ENCODE measurements at places on chromosomes 11 and 22.

- DNase-seq: no peak
Observed at GRCh38 chr11:15668718-15669117, 554.0 kb downstream of the INSC start.

DNA sequence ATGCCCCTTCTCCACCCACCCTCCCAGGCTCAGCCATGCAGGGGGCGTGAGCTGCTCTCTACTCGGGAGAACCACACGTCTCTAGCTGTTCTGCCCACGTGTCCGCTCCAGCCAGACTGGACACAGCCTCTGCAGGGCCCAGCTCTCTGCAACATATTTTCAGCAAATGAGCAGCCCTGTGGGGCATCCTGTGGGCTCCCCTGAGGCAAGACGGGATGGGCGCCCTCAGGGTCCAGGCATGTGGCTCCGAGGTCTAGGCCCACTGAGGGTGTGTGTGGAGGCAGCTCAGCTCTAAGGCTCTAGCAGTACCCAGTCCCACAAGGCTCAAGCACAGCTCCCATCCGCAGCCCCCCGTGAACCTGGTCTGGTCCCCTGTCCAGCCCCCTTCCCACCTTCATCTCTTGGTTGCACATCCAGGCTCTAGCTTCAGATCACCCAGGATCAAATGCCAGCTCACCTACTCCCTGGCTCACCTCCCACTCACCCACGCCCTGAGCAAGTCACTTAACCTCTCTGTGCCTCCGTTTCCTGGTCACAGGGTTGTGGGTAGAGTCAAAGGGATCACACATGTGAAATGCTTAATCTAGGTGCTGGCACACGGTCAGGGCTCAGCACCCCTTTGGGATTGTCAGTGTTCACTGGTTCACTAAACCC, 57.8 kb upstream of the TCF20 start:
- DNase-seq: no peak

DNA sequence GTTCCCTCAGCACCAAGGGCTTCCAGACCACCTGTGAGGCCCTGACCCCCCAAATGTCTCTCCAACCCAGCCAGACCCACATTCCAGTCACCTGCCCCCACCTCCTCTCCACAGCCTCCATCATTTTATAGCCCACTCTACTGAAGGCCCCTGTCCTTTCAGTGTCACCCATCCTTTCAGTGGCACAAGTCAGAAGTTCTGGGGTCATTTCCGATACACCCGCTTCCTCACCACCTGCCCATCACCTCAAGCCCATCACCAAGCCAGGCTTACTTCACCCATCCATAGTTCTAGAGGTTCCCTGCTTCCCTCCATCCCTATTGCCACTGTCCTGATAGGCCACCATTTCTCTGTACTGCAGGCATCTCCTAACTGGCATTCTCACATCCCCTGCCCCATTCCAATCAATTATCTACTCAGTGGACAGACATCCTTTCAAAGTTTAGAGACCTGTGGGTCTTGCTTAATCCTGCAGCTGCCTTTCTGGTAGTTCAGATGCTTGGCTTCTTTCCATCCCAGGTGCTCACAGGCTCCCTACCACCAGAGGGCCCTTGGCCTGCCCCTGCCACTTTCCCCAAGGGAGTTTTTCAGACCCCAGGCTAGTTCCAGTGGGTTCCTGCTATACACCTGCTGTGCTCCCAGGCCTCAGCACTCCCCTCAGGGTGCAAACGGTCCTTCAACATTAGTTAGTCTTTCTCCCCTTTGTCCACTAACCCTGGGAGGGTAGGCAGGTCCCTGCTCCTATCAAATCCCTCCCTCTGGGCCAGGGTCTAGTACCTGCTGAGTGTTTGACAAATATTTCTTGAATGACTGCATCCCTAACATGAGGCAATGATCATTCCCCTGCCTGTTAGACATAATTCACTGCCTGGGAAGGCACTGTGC, 7.6 kb downstream of the KCNQ1OT1 start:
- no peak for DNase-seq

DNA sequence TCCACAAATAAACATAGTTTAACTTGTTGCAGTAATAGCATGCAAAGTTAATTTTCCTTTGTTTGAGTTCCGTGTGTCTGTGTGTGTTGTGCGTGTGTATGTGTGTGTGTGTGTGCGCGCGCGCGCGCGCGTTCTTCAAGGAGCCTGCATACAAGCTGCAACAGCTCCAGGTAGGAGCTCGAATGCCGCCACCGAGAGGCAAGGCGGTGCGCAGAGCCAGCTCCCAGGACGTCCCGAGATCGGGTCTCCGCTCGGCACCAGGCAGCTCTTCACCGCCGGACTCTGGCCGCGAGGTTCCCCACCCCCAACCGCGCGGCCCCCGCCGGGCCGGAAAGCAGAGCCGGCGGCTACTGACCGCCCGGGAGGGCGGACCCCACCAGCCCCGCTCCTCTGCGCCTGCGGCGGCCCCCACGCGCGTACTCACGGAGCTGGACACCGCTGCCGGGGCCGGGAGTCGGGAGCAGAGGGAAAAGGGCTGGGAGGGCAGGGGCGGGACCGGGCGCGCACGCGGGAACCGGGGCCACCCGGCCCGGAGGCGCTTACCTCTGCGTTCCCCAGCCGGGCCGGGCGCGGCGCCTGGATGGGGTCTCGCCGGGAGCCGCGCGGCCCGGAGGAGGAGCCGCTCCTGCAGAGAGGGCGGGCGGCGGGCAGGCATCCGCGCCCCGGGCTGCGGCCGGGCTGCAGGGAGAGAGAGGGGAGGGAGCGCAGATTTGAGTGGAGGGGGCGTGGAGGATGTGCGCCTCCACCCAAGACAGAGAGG, 40.4 kb upstream of the AKIP1 start:
- no peak for DNase-seq

- DNase-seq: no peak
Observed at GRCh38 chr11:70353329-70353728, 45.0 kb upstream of the CTTN start.

- no peak for DNase-seq
Observed at GRCh38 chr11:117633186-117633754, 163.7 kb downstream of the DSCAML1 start.

GRCh38 chr11:92797874-92798273, 171.6 kb upstream of the MTNR1B start:
- no peak for DNase-seq

DNA sequence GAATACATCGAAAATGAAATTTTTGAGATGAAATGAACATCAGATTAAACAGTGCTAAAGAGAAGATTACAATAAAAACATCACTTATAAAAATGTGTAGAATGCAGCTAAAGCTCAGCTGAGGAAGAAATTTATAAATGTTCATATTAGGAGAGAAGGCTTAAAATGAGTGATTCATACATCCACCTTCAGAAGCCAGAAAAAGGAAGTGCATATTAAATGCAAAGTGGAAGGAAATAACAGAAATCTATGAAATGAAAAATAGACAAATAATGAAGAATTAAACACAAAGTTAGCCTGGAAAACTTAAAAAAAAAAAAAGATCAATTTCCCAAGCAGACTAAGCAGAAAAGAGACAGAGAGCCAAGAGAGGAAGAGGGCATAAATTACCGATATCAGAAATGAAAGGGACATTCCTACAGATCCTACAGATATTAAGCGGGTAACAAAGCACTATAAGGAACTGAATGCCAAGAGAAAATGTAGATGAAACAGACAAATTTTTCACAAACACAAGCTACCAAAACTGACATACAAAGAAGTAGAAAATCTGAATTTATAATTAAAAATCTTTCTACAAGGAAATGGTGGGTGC, 7.2 kb upstream of the MOB2 start:
- DNase-seq: no peak

- no peak for DNase-seq
Observed at GRCh38 chr22:19477321-19478044, 1.5 kb downstream of the UFD1 start.

DNA sequence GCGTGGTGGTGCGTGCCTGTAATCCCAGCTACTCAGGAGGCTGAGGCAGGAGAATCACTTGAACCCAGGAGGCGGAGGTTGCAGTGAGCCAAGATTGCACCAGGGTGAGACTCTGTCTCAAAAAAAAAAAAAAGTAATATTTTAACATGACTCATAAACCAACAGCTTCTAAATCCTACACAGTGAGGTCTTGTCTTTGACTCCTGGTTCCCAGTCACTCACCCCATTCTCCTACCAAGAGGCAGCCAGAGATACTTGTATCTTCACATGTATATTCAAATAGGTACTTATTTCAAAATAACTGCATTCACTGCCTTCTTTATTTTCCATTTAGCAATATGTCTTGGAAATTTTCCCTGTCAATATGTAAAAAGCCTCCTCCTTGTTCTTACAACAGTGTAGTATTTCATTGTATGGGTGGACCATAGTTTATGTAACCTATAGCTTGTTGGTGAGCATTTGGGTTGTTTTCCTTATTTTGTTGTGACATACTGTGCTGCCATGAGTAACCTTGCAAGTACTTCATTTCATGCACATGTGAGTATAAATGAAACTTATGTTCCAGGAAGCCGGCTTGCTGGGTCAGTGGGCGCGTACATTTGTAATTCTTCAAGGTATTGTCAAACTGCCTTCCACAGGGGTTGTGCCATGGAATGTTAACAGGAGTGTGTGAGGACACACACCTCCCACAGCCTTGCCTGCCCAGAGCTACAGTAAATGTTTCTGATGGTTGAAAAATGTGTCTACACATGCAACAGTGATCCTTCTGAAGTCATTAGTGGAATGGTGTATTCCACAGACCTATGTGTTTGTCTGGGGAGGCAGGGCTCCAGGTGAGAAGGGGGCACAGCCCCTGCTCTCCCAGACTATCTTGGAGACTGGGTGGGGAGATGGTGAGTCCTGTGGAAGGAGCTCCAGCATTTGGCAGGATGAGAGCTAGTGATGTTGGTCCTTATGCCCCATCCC, 47.9 kb downstream of the OSBP2 start:
- no peak for DNase-seq

GRCh38 chr11:98965358-98965757, 55.4 kb upstream of the CNTN5 start:
- no peak for DNase-seq

- DNase-seq: no peak
Observed at GRCh38 chr11:36116161-36116560, 172.3 kb downstream of the LDLRAD3 start.

- DNase-seq: no peak
Observed at GRCh38 chr11:8068605-8069221, 12.3 kb upstream of the TUB start.

DNA sequence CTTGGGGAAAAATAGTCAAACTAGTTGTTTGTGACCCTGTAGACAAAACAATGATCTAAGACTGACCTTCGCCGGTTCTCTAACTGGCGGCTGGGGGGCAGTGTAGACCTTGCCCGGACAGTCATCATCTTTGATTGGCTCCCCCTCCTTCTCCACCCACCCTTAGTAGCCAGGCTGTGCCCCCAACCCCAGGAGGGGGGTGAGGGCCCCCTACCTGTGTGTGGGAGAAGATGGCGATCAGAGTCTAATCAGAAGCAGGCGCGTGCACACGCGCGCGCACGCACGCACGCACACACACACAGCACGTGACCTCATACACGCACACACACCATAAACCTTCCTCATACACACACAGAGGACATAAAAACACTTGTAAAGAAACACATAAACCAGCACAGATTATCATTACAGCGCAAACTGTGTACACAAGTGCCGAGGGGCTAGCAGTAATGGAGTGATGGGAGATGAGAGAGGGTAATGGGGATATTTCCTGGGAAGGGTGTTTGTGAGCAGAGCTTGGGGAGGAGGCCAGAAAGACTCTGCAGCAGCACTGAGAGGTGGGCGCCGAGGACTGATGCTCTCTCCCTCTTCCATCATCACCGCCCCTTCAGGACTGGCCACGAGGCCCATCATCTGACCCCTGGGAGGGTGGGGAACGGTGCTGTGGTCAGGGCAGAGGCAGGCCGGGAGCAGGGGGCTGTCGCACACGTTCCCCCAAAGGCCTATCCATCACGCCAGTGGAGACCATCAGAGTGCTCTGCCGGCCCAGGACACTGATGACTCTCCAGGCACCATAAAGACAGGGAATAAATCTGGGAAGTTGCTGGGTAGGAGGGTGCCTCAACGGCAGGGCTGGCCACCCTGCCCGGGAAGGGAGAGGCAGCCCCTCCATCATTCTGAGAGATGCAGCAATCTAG, 12.2 kb downstream of the NECTIN1 start:
- no peak for DNase-seq

- no peak for DNase-seq
Observed at GRCh38 chr11:17206463-17206862, 1.3 kb downstream of the PIK3C2A start.

- no peak for DNase-seq
Observed at GRCh38 chr11:18969720-18970119, 30.5 kb upstream of the MRGPRX1 start.

DNA sequence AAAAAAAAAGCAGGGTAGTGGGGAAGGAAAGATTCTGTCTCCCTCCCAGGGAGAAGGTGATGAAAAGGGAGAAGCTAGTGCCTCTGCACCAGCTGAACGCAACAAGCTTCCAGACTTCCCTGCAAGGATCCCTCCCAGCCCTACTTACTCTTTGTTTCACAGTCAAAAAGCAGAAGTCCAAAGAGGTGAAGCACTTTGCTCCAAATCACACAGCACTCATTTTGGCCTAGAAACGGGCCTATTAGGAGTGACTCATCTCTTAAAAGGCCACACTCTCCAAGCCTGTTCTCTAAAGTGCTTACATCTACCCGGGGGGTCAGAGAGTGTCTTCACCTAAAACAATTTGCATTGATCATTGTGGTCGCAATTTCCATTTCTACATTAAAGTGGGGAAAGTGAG, 17.7 kb upstream of the GRK3 start:
- no peak for DNase-seq
